ENCODE measurements at places on chromosomes 13 and 19.

- no peak for DNase-seq
Observed at GRCh38 chr19:4620675-4621074, 18.6 kb upstream of the TNFAIP8L1 start.

DNA sequence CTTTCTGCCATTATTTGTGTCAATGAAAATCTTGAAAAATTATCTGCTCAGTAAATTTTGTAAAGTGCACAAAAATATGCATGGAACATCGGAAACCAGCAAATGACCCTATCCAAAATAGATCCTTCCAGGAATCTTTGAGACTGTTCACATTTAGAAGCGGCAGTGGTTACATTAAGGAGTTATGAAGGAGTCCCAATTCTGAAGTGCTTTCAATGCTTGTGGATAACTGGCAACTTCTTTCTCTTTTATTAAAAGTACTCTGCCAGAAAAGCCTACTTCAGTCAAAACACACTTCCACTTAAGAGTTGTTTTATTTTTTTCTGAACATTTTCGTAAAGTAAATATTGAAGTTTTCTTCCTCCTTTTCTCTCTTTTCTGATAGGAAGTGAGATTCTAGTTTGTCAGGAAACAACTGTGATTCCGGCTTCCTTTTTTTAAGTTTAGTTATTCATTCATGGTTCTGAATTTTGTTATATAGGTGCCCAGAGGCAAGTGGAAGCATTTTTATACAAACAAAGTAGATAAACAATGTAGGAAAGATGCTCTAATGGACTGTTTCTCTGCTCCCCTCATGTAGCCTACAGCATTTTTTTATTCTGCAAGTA, 83.5 kb downstream of the PCDH9 start:
- no peak for DNase-seq

- DNase-seq: no peak
Observed at GRCh38 chr13:66369666-66370065, 860.5 kb downstream of the PCDH9 start.

DNA sequence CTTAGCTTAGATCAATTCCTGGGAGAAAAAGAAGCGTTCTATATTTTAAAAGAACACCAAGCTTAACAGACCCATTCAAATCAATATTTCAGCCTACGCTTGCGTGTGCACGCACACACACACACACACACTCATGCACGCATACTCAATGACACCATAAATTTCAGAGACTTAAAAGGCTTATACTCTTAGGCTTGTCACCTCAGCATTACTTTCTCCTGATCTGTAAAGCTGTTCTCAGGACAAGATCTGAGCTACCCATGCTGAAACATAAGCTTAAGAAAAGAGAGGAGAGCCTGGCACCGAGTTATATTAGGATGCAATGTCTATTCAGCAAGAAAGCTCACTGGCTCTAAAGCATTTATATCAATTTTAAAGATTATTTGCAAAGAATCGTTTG, 368.5 kb downstream of the FGF14 start:
- DNase-seq: no peak

GRCh38 chr13:33728271-33729037, 89.5 kb upstream of the RFC3 start:
- DNase-seq: no peak

- no peak for DNase-seq
Observed at GRCh38 chr13:112842931-112843391, 126.1 kb upstream of the MCF2L start.

DNA sequence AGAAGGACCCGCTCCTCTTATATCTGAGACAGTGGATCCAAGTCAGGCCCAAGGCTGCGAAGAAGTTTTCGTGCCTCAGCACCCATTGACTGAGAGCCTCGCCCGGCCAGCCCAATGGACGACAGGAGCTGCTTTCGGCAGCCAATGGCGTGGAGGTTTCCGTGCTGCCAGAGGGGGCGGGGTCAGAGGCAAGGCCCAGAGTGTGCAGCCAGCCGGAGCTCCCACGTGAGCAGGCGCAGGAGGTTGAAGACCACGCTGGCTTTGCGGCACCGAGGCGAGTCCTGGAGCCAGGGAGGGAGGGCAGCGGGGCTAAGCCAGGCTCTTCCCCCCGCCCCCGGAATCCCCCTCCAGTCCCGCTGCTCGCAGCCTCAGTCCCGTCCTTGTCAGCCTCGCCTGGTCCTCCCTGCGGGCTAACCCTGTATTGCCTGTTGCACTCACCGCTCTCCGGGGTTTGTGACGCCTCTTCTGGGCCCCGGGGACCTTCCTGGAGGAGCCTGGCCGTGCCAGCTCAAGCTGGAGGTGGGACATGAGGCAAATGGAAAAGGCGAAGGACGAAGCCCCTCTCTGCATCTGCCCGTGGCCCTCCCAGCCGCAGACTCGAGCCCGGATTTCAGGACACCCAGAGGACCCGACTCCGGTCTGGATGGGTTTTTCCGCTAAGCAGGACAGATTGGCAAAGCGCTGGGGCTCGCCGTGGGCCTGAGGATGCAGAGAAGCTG, 1.5 kb downstream of the IFNL4 start:
- DNase-seq: no peak

DNA sequence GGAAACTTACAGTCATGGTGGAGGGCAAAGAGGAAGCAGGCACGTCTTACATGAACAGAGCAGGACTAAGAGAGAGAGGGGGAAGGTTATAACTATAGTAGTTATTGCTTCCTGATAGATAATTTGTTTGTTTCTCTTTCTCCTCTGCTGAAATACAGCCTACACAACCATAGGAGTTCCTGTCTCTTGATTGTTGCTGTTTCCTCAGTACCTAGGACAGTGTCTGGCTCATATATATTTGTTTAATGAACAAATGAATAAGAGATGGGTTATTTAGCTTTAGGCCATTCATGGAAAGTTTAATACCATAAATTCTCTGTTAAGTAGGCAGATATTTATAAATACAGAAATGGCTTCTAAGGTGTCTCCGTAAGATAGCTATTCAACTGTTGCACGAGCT, 95.2 kb downstream of the PCCA start:
- DNase-seq: no peak

GRCh38 chr19:16771618-16772017, 52.0 kb downstream of the NWD1 start:
- DNase-seq: peak; percentile 34

DNA sequence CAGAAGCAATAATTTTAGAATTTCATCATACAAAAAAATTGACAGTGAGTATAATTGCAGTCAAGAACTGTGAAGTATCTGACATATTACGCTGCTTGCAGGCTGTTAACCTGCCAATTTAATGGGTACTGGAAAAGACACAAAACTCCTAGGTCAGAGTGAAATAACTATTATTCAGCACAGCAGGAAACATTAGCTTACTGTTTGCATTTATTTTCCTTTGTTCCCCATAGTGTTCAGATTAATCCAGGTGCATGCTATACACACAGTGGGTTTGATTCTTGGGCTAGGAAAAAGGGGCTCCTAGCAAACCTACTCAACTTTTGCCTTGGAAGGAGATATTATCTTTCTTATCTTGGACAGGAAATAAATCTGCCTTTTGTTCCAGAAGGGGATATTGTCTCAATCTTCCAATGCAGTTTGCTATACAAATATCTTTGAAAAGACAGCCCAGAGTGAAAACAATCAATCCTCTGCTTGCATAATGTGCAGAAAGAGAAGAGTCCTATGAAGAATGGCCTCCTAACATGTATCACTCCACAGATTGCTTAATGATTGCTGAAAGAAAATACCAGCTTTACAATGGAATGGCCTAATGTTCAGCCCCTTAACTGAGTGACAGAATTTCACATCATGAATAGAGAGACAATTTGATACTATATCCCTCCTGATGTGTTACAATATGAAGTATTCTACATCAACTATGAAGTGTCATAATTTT, 443.4 kb downstream of the TBC1D4 start:
- no peak for DNase-seq

DNA sequence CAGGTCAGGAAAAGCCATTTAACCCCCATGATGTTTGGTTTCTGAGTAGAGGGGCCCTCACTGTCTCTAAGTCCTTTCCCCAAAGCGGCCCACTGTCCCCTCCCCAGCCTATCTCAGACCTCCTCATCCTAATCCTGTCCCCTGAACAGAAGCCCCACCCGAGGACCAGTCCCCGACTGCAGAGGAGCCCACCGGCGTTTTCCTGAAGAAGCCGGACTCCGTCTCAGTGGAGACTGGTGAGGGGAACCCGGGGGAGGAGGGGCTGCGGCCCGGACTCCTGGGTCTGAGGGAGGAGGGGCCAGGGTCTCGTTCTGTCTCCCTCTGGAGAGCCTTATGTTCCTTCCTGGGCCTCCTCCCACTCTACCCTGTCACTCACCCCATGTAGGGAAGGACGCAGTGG, 2.9 kb downstream of the MYBPC2 start:
- no peak for DNase-seq

- no peak for DNase-seq
Observed at GRCh38 chr19:8675066-8675465, 23.5 kb downstream of the ACTL9 start.

DNA sequence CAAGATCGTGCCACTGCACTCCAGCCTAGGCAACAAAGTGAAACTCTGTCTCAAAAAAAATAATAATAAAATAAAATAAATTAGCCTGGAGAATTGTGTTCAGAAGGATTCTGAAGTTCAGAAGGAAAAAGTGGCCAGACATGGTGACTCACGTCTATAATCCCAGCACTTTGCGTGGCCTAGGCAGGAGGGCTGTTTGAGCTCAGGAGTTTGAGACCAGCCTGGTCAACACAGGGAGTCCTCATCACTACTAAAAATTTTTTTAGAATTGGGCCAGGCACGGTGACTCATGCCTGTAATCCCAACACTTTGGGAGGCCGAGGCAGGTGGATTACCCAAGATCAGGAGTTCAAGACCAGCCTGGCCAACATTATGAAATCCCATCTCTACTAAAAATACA, 6.0 kb downstream of the RDH8 start:
- no peak for DNase-seq

- no peak for DNase-seq
Observed at GRCh38 chr19:10452726-10453618, 32.6 kb downstream of the PDE4A start.

- no peak for DNase-seq
Observed at GRCh38 chr13:112973577-112973951, 4.5 kb downstream of the MCF2L start.

DNA sequence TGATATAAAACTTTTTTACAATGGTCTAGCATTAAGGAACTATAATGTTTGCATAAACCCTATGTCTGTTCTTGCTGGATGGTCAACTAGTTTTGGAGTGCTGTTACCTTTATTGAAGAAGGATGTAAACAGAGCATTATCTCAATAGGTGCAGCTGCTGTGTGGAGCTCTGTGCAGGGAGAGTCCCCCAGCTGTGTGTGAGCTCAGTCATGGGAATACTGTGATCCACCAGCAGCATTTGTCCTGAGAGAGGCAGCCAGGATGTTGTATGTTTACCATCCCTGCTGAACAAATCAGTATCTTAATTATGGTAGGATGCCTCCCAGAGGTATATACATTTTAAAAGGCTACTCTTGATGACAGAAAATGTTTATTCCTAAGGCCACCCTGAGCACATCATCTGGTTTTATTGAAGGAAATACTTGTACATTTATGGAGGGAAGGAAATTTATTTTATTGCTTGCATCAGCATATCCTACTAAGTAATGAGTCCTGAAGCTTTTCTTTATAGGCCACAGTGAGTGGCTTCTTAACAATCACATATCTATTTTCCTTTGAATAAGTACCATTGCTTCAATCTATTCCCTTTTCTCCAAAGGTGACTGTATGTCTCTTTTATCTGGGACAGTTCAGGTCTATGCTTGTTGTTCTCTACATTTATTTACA, 11.7 kb downstream of the RAP2A start:
- no peak for DNase-seq

DNA sequence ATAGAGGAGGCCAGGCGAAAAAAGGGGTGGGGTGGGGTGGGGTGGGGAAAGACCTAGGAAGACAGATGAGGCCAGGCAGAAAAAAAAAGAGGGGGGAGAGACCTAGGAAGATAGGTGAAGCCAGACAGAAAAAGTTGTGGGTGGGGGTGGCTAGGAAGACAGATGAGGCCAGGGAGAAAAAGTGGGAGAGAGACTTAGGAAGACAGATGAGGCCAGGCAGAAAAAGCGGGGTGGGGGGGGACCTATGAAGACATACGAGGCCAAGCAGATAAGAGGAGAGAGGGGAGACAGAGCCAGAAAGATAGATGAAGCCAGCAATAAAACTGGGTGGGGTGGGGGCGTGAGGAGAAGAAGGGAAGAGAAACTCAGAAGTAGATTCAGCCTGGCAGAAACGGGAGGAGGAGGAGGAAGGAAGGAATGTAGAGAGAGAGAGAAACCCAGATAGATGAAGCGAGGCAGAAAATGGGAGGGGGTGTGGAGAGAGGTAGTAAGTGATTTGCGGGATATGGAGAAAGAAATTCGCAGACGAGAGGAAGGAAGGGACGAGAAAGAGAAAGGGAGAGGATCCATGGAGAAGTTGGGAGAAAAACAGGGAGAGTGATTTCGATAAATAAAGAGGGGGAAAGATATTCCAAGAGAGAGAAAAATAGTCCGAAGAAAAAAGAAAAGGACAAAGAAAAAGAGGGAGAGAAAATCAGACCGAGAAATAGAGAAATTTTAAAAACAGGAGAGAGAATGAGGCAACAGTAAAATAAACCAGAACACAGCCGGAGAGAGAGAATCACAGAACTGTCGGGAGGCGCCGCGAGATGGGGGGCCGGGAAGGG, 12.2 kb upstream of the CACNG6 start:
- DNase-seq: no peak

DNA sequence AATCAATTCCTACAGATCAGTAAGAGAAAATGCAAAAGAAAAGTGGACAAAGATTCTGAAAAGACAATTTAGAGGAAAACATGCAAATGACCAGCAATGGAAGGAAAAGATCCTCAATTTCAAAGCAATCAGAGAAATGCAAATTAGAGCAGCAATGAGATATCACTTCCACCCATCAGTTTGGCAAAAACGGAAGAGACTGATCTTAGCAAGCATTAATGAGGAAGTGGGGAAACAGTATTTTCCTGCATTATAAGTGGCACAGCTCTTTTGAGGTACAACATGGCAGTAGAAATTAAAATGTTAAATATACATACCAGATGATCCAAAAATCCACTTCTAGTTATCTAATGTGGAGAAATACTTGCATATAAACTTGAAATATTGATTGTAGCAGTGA, 69.1 kb upstream of the SLC7A1 start:
- DNase-seq: no peak

GRCh38 chr19:6150289-6150688, 14.8 kb downstream of the ACSBG2 start:
- DNase-seq: no peak

DNA sequence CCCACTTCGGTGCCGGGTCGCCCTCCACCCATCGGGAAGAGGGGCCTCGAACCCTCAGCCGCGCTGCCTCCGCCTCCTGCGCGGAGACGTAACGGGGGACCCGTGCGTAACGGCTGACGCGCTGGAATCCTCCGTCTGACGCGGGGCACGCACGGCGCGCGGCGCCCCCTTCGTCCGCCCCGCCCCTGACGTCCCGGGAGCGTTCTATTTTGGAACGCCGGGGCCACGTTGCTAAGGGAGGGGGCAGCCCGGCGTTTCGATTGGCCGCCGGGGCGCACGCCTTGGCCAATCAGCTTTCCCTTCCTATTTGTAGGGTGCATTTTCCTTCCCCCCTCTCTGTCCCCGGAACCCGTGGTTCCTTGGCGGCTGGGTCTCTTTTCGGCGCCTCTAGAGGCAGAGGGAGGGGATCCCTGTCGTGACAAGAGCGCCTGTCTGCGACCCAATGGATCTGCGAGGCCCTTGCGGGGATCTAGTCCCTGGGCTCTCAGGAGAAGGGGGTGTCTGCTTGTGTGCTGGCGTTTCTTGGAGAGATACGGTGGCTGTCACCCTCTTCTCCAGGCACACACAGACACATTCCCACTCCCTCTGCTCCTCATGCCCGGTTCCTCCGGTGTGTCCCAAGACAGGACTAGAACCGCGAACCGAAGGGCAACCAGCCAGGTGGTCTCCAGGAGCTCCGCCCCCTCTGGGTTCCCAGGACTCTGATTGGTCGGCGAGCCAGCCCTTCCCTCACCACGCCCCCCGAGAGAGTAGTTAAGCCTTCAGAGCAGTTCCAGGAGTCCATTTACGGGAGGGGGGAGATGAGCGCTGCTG, 1.5 kb downstream of the FOSB start:
- DNase-seq: peak; percentile 77

All from HS-5 (cell line).